ENCODE measurements at places on chromosomes 4 and X. TPM values are rescaled to one million over a fixed set of nuclear protein-coding genes. Genes with fewer than 3 reads are reported as not detected.

- no peak overlapping the region for H3K4me3 ChIP-seq
- peak overlapping the region; percentile 13 for H3K27ac ChIP-seq
- H3K27me3 ChIP-seq, result no peaks in the 10 kb centered on the region
- DNase-seq, result no peak
- H3K36me3 ChIP-seq, result no peaks in the 10 kb centered on the region
Measured at GRCh38 chr4:111689731-111690130, 455.5 kb upstream of the FAM241A start.

- H3K27me3 ChIP-seq, result no peaks in the 10 kb centered on the region
- no peaks in the 10 kb centered on the region for H3K36me3 ChIP-seq
- H3K4me1 ChIP-seq, result no peaks in the 10 kb centered on the region
- H3K27ac ChIP-seq, result no peak overlapping the region
- no peak for DNase-seq
Measured at GRCh38 chr4:76726176-76726575, 171.8 kb downstream of the SOWAHB start.

DNA sequence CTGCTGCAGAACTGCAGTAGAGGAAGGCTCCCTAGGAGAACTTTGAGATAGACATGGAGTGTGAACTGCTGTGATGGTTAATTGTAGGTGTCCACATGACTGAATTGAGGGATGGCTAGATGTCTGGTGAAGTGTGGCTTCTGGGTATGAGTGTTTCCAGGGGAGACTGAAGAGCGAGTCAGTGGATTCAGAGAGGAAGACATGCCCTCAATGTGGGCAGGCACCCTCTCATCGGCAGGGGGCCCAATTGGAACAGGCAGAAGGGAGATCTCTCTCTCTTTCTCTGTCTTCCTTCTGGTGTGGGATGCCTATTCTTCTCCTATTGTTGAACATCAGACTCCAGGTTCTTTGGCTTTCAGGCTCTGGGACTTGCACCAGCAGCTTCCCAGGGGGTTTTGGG is 304.7 kb upstream of the GATB start:
- H3K27ac ChIP-seq, result no peak overlapping the region
- no peak overlapping the region for H3K4me3 ChIP-seq
- H3K36me3 ChIP-seq, result no peaks in the 10 kb centered on the region
- no peaks in the 10 kb centered on the region for H3K4me1 ChIP-seq

DNA sequence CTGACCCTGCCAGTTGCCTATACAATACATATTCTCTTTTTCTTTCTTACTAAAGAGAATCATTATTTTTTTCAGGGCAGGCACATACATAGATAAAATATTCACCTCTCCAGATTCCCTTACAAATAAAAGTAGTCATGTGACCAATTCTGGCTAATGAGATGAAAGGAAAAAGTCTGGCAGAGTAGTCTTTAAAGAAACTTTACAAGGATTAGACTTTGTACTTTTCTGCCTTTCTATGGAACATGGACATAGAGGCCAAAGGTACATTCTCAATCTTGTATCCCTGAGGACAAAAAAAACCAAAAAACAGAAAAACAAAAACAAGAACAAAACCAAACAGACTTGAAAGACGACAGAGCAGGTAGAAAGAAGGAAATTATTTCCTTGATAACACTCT is 75.6 kb downstream of the DCK start:
- no peaks in the 10 kb centered on the region for H3K36me3 ChIP-seq
- no peaks in the 10 kb centered on the region for H3K27me3 ChIP-seq
- H3K27ac ChIP-seq, result no peak overlapping the region
- H3K4me1 ChIP-seq, result no peaks in the 10 kb centered on the region

GRCh38 chr4:52904421-52904820 is 42.3 kb downstream of the RASL11B start:
- H3K27ac ChIP-seq, result no peak overlapping the region
- H3K4me1 ChIP-seq, result no peaks in the 10 kb centered on the region
- H3K36me3 ChIP-seq, result no peaks in the 10 kb centered on the region
- no peak overlapping the region for H3K4me3 ChIP-seq
- no peaks in the 10 kb centered on the region for H3K27me3 ChIP-seq
- no peak for DNase-seq

- no peaks in the 10 kb centered on the region for H3K36me3 ChIP-seq
- no peaks in the 10 kb centered on the region for H3K4me1 ChIP-seq
- no peak for DNase-seq
Measured at GRCh38 chr4:139619644-139620043, 46.0 kb upstream of the MGST2 start.

DNA sequence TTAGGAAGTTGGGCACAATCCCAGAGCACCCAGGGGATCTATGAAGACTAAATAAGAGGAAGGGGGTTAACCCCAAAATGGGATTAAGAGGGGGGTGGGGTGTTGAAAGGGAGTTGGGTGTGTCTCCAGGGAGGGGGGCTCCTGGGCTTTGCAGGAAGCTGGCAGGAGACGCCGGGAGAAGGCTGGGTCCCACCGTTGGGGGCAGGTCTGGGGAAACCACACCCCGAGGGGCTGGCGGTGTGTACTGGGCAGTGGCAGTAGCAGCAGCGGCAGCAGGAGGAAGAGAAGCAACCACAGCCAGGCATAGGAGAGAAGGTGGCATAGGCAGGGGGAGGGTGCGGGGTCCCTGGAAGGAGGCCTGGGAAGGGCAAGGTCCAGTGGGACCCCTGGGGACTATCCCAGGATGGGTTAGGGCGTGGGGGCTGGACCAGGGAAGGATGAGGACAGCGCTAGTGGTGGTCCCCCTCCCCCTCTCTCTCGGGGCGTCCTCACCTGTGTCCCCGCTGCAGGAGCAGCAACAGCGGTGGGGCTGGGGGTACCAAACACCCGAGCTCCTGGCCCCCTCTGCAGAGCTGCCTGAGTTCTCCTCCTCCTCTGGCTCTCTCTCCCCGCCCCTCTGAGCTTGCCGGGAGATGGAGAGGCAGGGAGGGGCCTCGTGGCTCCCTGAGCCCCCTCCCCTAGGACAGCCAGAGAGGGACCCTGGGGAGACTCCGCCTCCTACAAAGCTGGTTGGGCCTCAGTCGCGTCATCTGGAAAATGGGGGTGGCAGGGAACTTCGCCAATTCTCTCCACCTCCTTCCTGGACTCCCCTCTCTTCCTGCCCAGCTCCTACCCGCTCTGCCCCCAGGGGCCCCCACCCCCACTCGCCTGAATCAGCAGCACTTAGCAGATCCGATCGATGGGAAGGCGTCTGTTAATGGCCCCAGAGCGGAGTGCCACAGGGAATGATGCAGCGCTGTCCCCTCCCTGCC is at the start of gene KCND1:
Gene KCND1, minus strand, starts transcription at position 596 of the 971 bp plus-strand sequence. CDS start 1,573 bp downstream, outside the sequence.
- H3K4me3 ChIP-seq, result peak within 1 kb of the TSS; percentile 22
- peak; percentile 51 for DNase-seq
- peak within 1 kb of the TSS; percentile 62 for H3K27ac ChIP-seq
- no peaks in the 10 kb centered on the region for H3K36me3 ChIP-seq
- H3K4me1 ChIP-seq, result no peaks in the 10 kb centered on the region

GRCh38 chr4:23685471-23685870 is 204.4 kb downstream of the PPARGC1A start:
- H3K27me3 ChIP-seq, result no peaks in the 10 kb centered on the region
- H3K27ac ChIP-seq, result no peak overlapping the region
- H3K4me3 ChIP-seq, result no peak overlapping the region
- no peaks in the 10 kb centered on the region for H3K4me1 ChIP-seq
- no peak for DNase-seq

- H3K4me3 ChIP-seq, result no peak overlapping the region
- H3K27me3 ChIP-seq, result no peaks in the 10 kb centered on the region
- no peaks in the 10 kb centered on the region for H3K4me1 ChIP-seq
- H3K27ac ChIP-seq, result no peak overlapping the region
Measured at GRCh38 chr4:142516686-142517526, 329.2 kb downstream of the INPP4B start.

GRCh38 chrX:107834275-107835201 is 8.9 kb downstream of the MID2 start:
- no peaks in the 10 kb centered on the region for H3K4me1 ChIP-seq
- H3K27me3 ChIP-seq, result no peaks in the 10 kb centered on the region
- H3K4me3 ChIP-seq, result no peak overlapping the region
- H3K27ac ChIP-seq, result no peak overlapping the region
- DNase-seq, result no peak

DNA sequence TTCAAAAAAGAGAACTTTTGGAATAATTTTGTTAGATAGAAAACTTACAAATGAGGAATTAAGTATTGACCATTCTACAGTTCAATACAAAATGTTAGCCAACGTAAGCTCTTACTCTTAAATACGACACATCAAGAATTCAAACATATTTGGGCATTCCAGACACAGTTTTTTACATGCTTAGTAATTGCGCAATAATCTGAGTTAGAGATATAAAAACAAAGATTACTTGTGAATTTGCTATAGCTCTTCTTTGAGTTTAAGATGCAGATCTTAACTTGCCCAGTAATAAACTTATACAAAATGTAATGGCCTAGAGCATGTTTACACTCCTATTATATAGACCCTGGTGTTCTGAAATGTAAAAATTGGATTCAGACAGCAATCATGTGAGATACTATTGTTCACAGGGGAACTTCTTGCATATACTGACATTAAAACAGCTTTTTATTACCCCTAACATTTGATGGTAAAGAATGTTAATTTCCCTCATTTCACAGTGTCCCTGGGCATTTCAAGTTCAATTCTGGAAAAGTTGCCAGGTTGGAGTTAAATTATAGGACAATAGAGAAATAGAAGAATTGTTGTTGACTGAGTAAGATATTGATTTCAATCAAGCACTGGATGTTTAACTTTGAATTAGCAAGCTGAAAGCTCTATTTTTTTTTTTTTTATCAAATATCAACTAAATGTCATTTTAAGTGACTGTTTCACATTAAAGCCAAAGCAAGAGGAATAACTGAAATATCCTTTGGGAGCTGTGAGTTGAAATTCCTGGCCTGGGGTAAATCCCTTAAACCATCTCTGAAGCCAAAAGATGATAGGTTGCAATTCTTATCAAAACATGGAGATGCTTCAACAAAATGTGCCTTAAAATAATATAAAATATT is 910 bp downstream of the HPGDS start:
- H3K27ac ChIP-seq, result no peak overlapping the region
- no peaks in the 10 kb centered on the region for H3K4me1 ChIP-seq
- H3K4me3 ChIP-seq, result no peak overlapping the region
- DNase-seq, result no peak
- no peaks in the 10 kb centered on the region for H3K27me3 ChIP-seq

DNA sequence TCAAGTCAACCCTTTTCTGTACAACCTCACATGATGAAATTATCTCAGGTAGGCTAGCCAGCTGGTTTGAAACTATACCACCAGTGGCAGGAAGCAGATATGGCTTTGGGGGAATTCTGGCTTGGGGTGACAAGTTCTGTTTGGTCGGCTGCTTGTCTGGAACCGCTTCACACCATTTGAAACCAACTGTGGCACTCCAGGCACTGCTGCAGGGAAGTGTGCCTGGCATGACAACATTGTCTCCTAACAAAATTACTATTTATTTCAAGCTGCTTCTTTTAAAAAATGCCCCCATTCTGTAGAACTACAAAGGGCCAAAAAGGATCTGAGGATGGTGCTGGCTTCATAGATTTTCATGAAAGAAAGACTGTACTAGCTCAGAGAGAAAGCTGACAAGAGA is 37.1 kb upstream of the GPM6B start:
- no peaks in the 10 kb centered on the region for H3K4me1 ChIP-seq
- DNase-seq, result no peak
- H3K4me3 ChIP-seq, result no peak overlapping the region
- H3K27ac ChIP-seq, result no peak overlapping the region
- H3K27me3 ChIP-seq, result no peaks in the 10 kb centered on the region

DNA sequence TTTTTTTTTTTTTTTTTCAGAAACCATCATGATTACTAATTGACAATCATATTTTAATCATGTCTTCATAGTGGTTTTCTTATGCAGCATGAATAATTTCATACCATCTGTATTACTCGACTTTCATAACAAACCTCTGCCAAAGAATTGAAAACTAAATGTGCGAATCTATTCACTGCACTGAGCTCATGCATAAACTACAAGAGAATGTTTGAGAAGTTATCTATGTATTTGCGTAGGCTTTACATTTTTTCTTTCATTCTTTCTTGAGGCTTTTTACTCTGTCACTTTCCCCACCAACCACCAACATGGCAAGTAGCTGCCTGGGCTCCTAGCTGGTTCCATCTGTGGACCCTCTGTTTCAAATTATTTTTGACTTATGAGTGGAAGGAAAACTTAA is 1761.0 kb downstream of the STIM2 start:
- H3K27me3 ChIP-seq, result no peaks in the 10 kb centered on the region
- no peaks in the 10 kb centered on the region for H3K4me1 ChIP-seq
- H3K4me3 ChIP-seq, result no peak overlapping the region
- DNase-seq, result no peak
- H3K27ac ChIP-seq, result no peak overlapping the region
- no peaks in the 10 kb centered on the region for H3K36me3 ChIP-seq

GRCh38 chr4:110854021-110854678 is 231.3 kb upstream of the PITX2 start:
- no peak overlapping the region for H3K4me3 ChIP-seq
- H3K27ac ChIP-seq, result no peak overlapping the region
- no peak for DNase-seq
- no peaks in the 10 kb centered on the region for H3K36me3 ChIP-seq
- no peaks in the 10 kb centered on the region for H3K27me3 ChIP-seq

GRCh38 chr4:57089549-57089948 is 20.6 kb downstream of the IGFBP7 start:
- H3K4me1 ChIP-seq, result peaks cover 3% of the 10 kb centered on the region
- no peak overlapping the region for H3K4me3 ChIP-seq
- no peak for DNase-seq
- H3K27ac ChIP-seq, result peak overlapping the region; percentile 25
- no peaks in the 10 kb centered on the region for H3K27me3 ChIP-seq

- H3K4me3 ChIP-seq, result no peak overlapping the region
- H3K27ac ChIP-seq, result no peak overlapping the region
- no peak for DNase-seq
- H3K27me3 ChIP-seq, result no peaks in the 10 kb centered on the region
- H3K4me1 ChIP-seq, result no peaks in the 10 kb centered on the region
- H3K36me3 ChIP-seq, result no peaks in the 10 kb centered on the region
Measured at GRCh38 chr4:148550788-148551187, 108.6 kb upstream of the NR3C2 start.

DNA sequence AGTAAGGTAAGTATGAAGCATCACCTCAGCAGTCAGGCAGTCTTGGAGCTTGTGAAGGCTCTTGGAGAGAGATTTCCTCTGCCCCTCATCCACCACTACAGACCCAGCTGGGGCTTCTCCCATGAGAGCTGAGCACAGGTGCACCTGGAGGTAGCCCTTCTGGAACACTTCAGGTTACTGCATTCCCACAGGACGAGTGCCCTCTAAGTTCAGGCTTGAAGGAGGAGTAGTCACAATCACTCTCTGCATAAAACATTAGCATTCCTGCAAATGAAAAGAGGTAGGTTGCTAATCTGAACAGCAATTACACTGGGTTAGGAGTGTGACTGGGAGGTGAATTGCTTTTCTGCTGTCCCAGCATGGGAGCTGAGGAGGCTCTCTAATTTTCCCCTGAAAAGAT is 308.8 kb downstream of the TEX13C start:
- no peak overlapping the region for H3K27ac ChIP-seq
- no peak for DNase-seq
- no peaks in the 10 kb centered on the region for H3K4me1 ChIP-seq
- no peak overlapping the region for H3K4me3 ChIP-seq
- no peaks in the 10 kb centered on the region for H3K27me3 ChIP-seq
- H3K36me3 ChIP-seq, result no peaks in the 10 kb centered on the region

GRCh38 chr4:56324011-56324610 is 63.2 kb downstream of the AASDH start:
- no peak for DNase-seq
- no peaks in the 10 kb centered on the region for H3K36me3 ChIP-seq
- no peaks in the 10 kb centered on the region for H3K4me1 ChIP-seq
- no peak overlapping the region for H3K4me3 ChIP-seq
- no peaks in the 10 kb centered on the region for H3K27me3 ChIP-seq

- H3K36me3 ChIP-seq, result no peaks in the 10 kb centered on the region
- H3K4me3 ChIP-seq, result no peak overlapping the region
- H3K27me3 ChIP-seq, result no peaks in the 10 kb centered on the region
- H3K4me1 ChIP-seq, result no peaks in the 10 kb centered on the region
Measured at GRCh38 chrX:42664680-42665079, 113.3 kb downstream of the PPP1R2C start.

CPE gene
- 85.0 TPM for total RNA-seq

POLA1 gene
- 78.2 TPM for total RNA-seq

ASMT gene
- total RNA-seq, result not detected

PPP2R2C gene
- 49.1 TPM for total RNA-seq

SERPINA7 gene
- not detected for total RNA-seq

All from uterus (tissue), 4 donors.